ENCODE measurements at places on chromosomes 3 and 15.

- H3K4me3 ChIP-seq: no peak overlapping the region
- no peaks in the 10 kb centered on the region for H3K27me3 ChIP-seq
- no peak for DNase-seq
- H3K4me1 ChIP-seq: no peaks in the 10 kb centered on the region
These were observed 368.2 kb downstream of the PTPRG start for GRCh38 chr3:61929617-61930016.

GRCh38 chr15:25707656-25708365, 155.3 kb downstream of the ATP10A start:
- no peak overlapping the region for H3K4me3 ChIP-seq
- H3K27ac ChIP-seq: no peak overlapping the region
- H3K36me3 ChIP-seq: no peaks in the 10 kb centered on the region
- no peaks in the 10 kb centered on the region for H3K27me3 ChIP-seq

DNA sequence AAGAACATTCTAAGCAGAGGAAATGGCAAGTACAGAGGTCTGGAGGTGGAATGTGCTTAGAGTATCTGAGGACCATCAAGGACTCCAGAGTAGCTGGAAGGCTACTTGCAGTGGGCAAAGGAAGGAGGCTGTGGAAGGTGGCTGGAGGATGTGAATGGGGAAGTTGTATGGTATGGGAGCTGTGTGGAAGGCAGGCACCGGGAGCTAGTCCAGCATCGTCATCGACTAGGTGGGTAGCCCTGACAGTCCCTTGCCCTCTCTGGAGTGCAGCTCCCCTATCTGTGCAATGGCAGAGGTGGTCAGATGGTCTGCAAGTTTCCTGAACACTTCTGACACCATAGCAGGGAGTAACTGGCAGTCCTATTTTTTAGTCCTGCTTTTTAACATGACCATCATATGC, 19.3 kb downstream of the CCDC13 start:
- no peaks in the 10 kb centered on the region for H3K27me3 ChIP-seq
- no peak overlapping the region for H3K4me3 ChIP-seq
- no peak overlapping the region for H3K27ac ChIP-seq
- no peaks in the 10 kb centered on the region for H3K4me1 ChIP-seq
- no peak for DNase-seq
- no peaks in the 10 kb centered on the region for H3K36me3 ChIP-seq

DNA sequence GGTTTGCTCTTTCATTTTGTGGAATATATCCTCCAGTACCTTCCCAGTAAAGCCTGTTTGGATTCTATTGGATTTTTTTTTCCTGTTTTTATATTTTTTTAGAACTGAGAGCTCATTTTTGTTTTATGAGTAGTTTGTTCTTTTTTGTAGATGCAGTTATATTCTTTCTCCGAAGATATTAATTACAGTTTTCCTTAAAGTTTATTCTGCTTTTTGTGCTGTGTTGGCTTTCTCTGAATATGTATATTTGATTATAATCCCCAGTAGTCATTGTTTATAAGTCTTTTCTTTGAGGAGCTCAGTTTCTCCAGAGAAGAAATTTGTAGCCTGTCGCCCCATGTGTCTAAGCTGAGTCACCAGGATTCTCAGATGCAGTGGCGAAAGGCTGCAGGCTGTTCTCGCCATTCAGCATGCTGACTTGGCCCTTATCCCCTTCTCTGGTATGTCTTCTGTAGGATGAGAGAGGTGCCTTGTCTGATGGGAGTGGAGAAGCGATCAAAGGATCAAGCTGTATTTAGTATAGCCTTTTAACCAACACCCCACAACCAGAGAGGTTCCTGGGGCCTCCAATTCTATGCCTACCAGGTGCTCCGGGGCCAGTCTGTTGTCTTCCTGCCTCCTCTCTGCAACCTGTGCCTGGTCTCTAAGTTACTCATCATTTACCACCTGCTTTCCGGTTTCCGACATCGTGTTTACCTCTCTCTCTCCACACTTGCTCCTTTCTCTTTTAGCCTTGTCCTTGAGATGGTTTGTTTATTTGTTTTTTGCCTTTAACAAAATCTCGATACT, 31.7 kb upstream of the MFSD1 start:
- peaks cover 13% of the 10 kb centered on the region for H3K4me1 ChIP-seq
- no peaks in the 10 kb centered on the region for H3K27me3 ChIP-seq
- no peak overlapping the region for H3K4me3 ChIP-seq
- H3K36me3 ChIP-seq: no peaks in the 10 kb centered on the region

DNA sequence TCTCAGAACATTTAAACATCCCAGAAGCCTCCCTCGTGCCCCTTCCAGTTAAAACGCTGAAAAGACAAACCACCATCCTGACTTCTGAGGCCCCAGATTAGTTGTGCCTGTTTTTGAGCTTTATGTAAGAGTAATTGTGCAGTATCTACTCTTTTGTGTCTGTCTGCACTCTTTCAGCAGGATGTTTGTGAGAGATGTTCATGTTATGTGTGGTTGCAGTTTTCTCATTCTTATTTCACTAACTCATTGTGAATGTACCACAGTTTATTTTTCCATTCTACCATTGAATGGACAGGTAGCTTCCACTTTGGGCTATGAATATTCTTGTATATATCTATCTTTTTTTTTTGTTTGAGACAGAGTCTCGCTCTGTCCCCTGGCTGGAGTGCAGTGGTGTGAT, 40.3 kb downstream of the MINAR1 start:
- H3K4me1 ChIP-seq: no peaks in the 10 kb centered on the region
- no peak overlapping the region for H3K27ac ChIP-seq
- no peak overlapping the region for H3K4me3 ChIP-seq
- H3K36me3 ChIP-seq: no peaks in the 10 kb centered on the region
- H3K27me3 ChIP-seq: no peaks in the 10 kb centered on the region

DNA sequence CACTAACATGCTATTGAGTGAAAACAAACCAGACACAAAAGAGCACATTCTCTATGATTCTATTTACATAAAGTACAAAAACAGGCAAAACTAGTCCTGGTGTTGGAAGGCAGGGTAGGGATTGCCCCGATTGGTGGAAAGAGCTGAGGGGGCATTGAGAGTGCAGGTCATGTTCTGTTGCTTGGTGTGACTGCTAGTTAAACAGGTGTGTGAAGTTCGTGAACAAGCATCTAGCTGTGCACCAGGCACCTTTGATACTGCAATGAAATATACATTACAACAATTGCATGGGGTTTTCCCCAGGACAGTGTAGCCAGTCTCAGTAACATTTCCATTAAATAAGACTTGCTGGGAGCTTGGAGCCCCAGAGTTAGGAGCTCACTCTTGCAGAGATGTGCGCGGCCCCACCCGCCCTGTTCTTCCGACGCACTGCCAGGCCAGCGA, 26.3 kb upstream of the THRB start:
- H3K36me3 ChIP-seq: no peaks in the 10 kb centered on the region
- no peak for DNase-seq
- H3K4me1 ChIP-seq: no peaks in the 10 kb centered on the region
- peak overlapping the region; percentile 61 for H3K4me3 ChIP-seq
- peaks cover 6% of the 10 kb centered on the region for H3K27me3 ChIP-seq

DNA sequence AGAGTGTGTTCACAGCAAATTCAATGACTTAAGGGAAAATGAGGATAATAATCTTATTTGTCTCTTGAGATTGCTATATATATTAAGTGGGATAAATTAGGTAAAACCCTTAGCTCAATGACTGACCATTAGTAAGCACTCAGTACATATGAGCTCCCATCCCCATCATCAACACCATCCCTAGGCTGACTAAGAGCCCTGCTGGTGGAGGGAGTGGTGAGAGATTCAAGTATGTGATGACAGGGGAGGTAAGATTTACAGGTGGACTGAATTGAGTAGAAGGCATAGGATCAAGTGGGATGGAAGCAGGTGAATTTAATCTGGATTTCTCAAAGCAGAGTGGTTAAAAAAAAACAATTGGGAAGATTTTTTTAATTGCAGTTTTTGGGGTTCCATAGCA, 21.0 kb upstream of the LRRN1 start:
- DNase-seq: no peak
- H3K4me1 ChIP-seq: no peaks in the 10 kb centered on the region
- H3K27ac ChIP-seq: no peak overlapping the region
- H3K27me3 ChIP-seq: no peaks in the 10 kb centered on the region
- H3K36me3 ChIP-seq: no peaks in the 10 kb centered on the region

DNA sequence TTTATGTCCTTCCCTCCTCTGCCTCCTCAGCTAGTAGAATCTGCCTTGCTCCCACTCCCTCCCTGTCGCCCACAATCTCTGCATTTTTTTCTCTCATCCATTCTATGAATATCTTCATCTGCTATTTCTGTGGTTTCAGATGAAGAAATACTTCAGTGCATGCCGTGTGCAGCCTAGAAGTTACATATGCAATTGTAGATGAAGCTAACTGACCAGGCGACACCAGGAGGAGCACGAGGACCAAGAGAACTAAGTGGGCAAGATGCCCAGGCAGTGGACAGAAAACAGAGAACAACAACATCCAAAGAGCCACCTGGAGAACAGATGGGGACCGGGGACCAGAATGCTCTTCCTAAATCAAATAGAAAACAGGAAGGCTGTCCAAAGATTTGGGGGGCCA, 121.4 kb upstream of the ATP11B start:
- no peaks in the 10 kb centered on the region for H3K27me3 ChIP-seq
- no peak for DNase-seq
- no peaks in the 10 kb centered on the region for H3K36me3 ChIP-seq
- no peak overlapping the region for H3K4me3 ChIP-seq
- peaks cover 13% of the 10 kb centered on the region for H3K4me1 ChIP-seq

DNA sequence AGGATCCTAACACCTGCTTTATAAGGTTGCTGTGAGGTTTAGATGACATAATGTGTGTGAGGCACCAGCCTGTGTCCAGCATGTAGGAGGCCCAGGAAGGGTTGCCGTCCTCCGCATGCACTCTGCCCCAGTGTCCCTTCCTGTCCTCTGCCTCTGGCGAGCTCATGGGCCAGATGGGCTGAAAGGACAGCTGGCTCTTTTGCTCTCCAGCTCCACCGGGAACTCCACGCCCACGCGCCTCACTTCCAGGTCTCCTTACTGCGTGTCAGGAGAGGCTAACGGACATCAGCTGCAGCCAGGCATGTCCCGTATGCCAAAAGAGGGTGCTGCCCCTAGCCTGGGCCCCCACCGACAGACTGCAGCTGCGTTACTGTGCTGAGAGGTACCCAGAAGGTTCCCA, 12.2 kb downstream of the MUC20 start:
- H3K36me3 ChIP-seq: no peaks in the 10 kb centered on the region
- H3K4me1 ChIP-seq: peaks cover 18% of the 10 kb centered on the region
- H3K27ac ChIP-seq: no peak overlapping the region
- H3K27me3 ChIP-seq: no peaks in the 10 kb centered on the region
- H3K4me3 ChIP-seq: no peak overlapping the region

DNA sequence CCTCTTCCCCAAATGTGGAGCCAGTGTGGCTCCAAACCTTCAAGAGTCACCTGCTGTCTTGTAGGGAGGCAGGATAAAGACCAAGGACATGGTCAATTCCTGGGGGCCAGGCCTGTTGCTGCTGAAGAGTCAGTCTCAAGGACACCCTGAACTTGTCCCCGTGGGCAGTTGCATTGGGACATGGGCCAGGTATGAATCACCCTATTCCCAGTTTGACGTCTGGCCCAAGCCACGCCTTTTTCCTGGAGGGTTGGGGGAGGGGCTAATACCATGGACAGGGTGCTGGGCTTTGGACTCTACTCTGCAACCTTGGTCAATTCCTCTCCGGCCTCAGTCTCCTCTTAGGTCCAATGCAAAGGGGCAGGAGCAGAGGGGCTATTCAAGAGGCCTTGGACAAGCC, 10.4 kb downstream of the ATP2B2 start:
- H3K27me3 ChIP-seq: peaks cover 50% of the 10 kb centered on the region
- H3K4me1 ChIP-seq: no peaks in the 10 kb centered on the region
- no peak overlapping the region for H3K27ac ChIP-seq
- DNase-seq: no peak
- H3K36me3 ChIP-seq: no peaks in the 10 kb centered on the region
- H3K4me3 ChIP-seq: no peak overlapping the region

DNA sequence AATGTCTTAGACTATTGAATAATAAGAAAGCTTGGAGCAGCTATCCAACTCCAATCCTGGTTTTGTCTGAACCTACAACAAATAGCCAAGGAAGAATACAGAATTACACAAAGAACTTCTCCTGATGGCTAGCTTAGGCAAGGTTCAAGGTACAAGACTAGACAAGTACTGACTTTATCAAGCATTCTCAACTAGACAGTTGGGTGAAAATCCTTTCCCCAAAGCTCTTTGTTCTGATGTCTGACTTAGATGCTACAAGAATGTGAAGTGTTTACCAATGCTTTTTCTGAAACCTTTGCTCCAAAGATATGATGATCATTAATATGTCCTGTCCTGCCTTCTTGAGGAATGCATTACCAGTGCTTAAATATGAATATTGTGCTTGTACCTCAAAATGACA, 113.8 kb downstream of the ANXA2 start:
- H3K27me3 ChIP-seq: no peaks in the 10 kb centered on the region
- no peak overlapping the region for H3K4me3 ChIP-seq
- no peaks in the 10 kb centered on the region for H3K4me1 ChIP-seq
- no peaks in the 10 kb centered on the region for H3K36me3 ChIP-seq
- no peak overlapping the region for H3K27ac ChIP-seq

GRCh38 chr15:78052001-78052401, 25.5 kb downstream of the TBC1D2B start:
- 0 out of 2 replicates have a peak, but pooled peaks cover 3% of the 10 kb centered on the region for H3K36me3 ChIP-seq
- H3K4me3 ChIP-seq: no peak overlapping the region
- no peaks in the 10 kb centered on the region for H3K27me3 ChIP-seq
- H3K4me1 ChIP-seq: peaks cover 51% of the 10 kb centered on the region
- peak overlapping the region; percentile 36 for H3K27ac ChIP-seq

GRCh38 chr3:71392251-71392650, 191.3 kb downstream of the FOXP1 start:
- H3K27me3 ChIP-seq: no peaks in the 10 kb centered on the region
- H3K36me3 ChIP-seq: no peaks in the 10 kb centered on the region
- peak; percentile 78 for DNase-seq
- peak overlapping the region; percentile 82 for H3K27ac ChIP-seq

DNA sequence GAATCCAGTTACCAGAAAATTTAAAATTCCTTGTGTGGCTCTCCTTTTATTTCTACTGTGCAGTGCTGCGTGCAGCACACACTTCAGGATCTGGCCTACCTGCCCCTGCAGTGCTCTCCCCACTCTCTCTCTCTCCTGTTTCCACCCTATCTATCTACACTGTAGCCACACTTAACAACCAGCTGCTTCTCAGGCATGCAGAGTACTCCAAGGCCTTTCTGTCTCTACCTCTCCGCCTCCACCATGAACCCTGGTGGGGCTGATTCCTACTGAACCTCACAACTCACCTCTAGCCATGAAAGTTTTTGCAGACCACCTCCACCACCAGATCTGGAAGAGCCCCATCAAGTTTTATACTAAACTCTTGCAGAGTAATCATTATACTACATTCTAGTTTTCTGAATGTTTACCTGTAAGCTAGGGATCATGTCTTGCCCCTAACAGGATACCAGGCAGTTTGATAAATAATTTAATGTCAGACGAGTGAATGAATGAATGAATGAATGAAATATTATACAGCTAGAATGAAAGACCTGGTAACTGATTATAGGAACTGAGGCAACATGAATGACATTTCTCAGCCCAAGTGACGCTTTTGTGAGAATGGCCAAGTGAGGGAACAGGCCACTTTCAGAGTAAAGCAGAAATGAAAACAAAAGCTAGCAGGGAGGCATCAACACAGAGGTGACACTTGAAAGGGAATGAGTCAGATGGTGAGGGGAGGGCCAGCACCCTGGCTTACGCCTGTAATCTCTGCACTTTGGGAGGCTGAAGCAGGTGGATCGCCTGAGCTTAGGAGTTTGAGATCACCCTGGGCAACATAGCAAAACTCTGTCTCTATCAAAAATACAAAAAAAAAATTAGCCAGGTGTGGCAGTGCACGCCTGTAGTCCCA, 363.5 kb downstream of the FOXP1 start:
- DNase-seq: no peak
- H3K36me3 ChIP-seq: no peaks in the 10 kb centered on the region
- H3K27ac ChIP-seq: no peak overlapping the region
- H3K4me1 ChIP-seq: no peaks in the 10 kb centered on the region
- H3K27me3 ChIP-seq: no peaks in the 10 kb centered on the region

Data from MM.1S (cell line).